ENCODE measurements at places on chromosomes 12 and 14.

DNA sequence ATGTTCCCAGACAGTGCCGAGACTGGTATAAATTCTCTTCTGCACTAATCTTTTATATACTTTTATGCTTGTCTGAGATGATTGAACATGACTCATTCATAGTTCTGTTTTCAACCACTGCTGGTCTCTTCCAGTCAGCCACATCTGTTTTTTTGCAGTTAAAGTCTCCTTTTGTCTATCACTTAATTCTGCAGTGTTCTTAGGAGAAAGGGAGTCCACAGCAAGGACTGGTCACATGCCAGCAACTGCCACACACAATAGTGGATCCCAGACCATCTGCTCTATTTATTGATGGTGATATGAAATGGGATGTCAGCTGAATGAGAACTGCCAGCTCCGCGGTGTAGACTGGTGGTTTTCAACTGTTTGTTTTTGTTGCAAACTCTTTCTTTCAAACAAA, 379.8 kb downstream of the MED13L start:
- no peak for DNase-seq

- DNase-seq = no peak
These were observed 645 bp upstream of the KLHDC1 start for GRCh38 chr14:49692193-49692757.

- no peak for DNase-seq
These were observed 27.3 kb downstream of the NTF3 start for GRCh38 chr12:5459051-5459782.

DNA sequence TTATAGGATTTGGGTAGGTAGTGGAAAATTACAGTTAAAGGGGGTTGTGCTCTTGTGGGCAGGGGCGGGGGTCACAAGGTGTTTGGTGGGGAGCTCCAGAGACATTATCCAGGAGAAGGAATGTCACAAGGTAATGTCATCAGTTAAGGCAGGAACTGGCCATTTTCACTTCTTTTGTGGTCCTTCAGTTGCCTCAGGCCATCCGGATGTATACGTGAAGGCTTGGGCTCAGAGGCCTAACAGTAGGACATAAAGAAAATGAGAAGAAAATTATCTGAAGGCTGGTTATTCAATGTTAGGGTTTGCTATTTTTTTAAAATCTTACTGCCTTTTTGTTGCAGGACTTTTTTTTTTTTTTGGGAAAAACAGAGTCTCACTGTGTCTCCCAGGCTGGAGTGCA, 2.5 kb upstream of the PSEN1 start:
- DNase-seq = no peak

DNA sequence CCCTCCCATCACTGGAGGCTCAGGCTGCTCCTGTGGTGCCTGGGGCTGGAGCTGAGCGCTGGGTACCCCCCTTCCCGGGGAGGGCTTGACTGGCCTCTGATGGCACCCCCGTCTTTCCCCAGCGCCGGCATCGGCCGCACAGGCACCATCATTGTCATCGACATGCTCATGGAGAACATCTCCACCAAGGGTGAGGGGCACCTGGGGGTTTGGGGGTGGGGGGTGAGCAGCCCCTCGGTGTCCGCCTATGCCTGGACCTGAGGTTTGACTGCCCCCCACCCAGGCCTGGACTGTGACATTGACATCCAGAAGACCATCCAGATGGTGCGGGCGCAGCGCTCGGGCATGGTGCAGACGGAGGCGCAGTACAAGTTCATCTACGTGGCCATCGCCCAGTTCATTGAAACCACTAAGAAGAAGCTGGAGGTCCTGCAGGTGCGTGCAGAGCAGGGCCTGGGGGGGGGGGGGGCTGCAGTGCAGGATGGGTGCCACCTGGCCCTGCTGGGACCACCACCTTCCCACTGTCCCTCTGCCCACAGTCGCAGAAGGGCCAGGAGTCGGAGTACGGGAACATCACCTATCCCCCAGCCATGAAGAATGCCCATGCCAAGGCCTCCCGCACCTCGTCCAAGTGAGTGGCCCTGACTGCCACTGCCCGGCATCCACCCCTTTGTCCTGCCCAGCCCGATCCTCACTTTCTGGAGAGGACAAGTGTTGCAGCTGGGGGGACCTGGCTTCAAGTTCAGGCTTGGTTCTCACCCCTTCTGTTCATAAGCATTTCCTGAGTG, 8.8 kb downstream of the PTPN6 start:
- no peak for DNase-seq

DNA sequence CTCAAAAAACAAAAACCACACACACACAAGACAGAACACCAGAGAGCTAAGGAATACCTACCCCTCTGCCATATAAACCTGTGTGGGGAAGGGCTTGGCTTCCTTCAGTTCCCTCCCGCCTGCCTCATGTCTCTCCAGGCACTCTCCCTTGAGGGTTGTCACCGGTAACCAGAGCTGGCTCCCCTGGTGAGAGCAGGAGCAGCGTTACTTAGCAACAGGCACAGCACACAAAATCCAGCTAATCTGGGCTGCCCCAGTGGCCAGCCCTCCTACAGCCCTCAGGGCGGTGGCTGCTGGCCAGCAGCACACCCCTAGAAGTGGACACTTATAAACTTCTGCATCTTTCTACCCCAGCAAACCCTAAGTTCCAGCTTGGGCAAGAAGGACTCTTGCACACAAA, 21.6 kb upstream of the NR4A1 start:
- DNase-seq = no peak

DNA sequence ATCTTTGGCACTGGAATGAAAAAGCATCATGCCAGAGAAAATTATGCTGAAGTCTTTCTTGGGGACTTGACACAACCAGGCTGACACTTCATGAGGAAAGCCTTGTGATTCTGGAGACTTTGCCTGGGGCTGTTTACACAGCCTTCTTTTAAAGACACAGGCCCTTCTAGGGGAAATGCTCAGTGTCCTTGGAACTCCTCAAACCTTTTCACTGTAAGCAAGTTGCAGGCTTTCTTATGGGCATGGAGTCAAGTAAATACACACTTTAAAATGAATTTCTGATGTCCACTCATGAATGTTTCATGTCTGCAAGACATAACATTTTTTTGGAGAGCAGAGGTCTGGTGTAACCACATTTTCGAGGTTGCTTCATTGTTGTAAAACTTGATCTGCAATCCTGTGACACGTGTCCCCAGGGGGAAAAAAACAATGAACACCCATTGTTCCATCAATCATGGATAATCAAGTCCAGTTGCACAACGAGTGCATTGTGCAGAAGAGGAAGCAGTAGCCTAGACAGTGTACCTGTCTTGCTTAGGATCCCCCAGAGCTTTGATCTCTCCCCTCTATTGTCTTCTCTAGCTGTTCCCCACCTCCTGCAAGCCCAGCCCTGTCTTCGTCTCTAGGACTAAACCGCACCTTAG, 155.1 kb upstream of the PRICKLE1 start:
- DNase-seq = no peak

GRCh38 chr14:76926521-76927251, 100.5 kb downstream of the LRRC74A start:
- DNase-seq = no peak

DNA sequence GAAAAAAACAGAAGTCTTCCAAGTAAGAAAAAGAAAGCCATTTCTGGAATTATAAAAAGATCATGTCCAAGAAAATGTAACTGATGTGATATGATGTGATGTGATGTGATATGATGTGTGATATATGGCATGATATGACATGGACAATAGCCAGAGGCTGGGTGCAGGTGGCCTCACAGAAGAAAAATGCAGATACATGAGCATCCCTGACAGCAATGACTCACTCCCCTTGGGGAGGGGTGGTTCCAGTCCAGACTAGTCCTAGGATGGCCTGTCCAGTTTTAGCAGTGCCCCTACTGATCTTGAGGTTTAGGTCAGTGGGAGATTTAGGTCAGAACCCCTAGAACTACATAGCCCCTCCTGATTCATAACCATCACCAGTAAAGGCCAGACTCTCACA, 3.5 kb upstream of the RHOJ start:
- no peak for DNase-seq

DNA sequence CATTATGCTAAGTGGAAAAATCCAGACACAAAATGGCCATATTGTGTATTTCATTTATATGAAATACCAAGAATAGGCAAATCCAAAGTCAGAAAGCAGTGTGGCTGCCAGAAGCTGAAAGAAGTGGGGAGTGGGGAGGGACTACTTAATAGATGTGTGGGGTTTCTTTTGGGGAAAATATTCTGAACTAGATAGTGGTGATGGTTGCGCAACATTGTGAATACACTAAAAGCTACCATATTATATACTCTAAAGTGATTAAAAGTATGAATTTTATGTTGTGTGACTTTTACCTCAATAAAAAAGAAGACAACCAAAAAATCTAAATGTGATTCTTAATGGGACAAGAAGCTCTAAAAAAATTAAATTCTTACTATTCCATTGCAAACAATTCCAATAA, 272.6 kb downstream of the DAD1 start:
- no peak for DNase-seq

DNA sequence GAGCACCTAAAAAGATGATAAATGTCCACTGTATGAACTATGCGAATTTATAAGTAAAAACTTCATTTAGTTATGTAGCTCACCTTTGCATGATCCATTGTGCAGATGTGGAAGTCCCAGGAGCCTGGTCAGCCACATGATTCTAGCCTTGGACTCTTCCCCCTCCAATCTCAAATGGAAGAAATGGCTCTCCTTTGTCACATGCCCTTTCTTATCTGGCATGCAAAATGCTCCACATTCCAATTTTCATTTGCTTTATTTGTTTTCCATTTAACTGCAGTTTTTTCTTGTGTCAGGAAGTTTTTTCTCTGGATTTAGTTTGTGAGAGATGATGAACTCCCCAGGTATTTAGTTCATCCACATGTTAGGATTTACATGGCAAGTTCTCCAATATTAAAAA, 73.8 kb downstream of the DYRK2 start:
- DNase-seq = no peak

GRCh38 chr14:68965261-68965761, 13.8 kb downstream of the ACTN1 start:
- no peak for DNase-seq

GRCh38 chr12:76183459-76184186, 99.1 kb upstream of the NAP1L1 start:
- DNase-seq = no peak

Measured in stimulated activated CD4-positive, alpha-beta T cell treated with anti-CD3 and anti-CD28 coated beads, TNF-alpha, amount 100 ng/mL, for 1 hour (primary cell).